ENCODE measurements at places on chromosomes 1 and 21.

DNA sequence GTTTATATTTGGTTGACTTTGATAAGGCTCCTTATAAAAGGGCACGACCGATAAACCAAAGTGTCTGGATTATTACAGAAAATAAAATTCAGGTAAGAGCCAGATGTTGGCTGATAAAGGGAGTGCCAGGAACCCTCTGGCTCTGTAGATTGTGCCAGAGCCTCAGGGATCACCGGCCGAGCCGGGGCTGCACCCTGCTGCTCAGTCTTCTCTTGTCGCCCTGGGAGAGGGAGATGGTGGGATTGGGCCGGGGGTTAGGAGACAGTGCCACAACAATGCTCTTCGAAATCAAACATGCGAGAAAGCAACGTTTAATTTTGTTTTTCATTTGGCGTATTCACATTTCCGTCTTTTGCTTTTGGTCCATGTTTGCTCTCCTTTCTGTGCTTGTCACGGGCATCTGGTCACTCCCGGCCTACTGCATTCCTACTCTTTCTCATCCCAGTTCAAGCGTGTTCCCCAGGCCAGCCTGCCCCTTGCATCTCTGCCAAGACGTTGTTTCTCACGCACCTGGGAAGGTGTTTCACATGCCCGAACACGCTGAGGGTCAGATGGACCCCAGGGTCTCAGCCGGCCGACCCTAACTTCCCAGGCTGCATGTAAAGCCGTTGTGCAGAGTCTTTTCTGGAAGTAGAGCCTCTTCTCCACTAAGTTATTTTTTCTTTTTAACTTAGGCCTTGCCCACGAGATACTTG lies 18.8 kb upstream of the C2CD2 start:
- DNase-seq, result no peak

- no peak for DNase-seq
Observed at GRCh38 chr1:15866721-15867201, 19.3 kb downstream of the SPEN start.

- DNase-seq, result no peak
Observed at GRCh38 chr1:240084337-240084736, 7.3 kb upstream of the FMN2 start.

DNA sequence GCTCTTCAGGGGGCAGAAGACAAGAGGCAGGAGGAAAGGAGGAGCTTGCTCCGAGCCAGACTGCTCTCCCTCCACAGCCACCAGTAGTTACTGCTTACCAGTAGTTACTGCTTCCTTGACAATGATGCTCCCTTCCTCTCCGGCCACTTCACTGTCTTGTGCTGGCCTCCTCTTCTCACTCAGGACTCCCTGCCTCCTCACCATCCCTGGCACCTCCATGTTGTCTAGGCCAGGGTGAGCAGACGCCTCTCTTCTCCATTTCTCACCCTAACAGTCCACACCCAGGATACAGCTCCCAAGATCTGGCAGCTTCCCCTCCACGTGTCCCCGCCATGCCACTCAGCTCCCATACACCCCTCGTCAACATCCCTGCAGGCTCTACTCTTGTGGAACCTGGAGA lies 82.4 kb upstream of the TLR5 start:
- DNase-seq, result no peak

GRCh38 chr1:186330758-186331157 lies 44.3 kb downstream of the TPR start:
- DNase-seq, result no peak

DNA sequence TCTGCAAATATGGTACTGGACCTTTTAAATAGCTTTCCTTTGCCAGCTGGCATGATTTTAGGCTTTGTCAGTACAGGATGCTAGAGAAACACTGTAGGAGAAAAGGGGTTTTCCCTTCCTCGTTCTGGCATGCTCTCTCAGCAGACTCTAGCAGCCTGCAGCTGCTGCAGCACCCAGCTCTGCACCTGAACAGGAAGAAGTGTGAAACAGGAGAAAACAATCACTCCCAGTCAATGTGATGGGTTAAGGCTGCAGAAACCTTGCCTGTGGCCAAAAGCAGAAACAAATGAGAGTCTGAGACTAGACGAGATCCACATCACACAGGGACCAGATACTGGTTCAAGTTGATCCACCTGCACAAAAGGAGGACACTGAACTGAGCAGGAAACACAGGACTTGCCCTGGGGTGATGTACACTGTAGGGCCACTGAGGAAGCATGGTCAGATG lies 21.2 kb downstream of the OVGP1 start:
- DNase-seq, result peak; percentile 30

DNA sequence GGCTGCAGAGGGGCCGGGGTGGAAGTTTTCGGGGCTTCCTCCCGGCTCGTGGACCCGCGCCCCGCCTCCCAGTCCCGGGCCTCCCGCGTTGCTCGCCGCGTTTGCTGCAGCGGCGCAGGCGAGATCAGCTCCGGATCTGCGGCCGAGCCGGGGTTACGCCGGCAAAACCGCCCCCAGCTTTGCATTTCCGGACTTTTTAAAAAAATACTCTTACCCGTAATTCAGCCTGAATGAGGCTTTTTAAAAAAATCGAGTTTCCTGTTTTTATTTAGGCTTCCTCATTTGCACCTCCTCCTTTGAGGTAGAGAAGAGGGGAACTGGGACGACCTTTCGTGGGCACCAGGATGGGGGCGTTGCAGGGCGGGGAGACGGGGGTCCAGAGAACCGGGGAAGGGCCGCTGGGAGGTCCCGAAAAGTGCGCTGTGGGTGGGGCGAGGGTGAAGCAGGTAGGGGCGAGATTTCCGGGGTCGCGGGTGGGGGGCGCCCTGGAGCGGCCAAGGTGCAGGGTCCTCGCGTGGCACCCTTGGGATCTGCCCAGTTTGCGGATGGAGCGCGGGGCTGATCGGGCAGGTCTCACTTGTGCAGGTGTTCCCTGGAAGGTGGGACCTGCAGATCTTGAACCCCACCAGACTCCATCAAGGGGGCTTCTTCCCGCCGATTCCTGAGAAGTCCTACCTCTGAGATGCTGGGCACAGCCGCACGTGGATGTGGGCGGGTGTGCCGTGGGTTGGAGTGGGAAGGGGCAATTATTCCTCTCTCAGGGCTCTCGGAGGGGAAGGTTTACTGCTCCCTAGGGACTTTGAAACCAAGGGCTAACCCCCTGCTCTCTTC lies 1.1 kb downstream of the PIK3CD start:
- peak; percentile 61 for DNase-seq

DNA sequence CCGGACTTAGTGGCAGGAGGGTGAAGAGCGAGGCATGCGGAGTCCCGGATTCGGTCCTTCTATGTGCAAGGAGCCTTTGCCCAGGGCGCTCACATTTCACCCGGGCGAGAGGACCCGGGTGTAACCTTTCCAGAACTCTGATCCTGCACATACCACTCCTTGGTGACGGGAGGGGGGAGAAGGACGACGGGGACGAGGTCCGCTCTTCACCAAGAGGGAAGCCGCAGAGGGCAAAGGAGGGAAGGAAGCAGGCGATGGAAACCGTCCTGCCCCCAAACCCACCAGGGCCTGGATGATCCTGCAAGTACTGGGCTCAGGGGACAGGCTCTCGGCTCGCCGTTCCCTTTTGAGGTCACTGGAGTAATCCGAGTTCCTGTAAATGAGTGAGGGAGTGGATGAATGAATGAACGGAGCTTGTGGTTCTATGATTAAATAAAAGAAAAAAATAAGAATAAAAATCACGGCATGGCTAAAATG lies 993 bp downstream of the SYPL2 start:
- DNase-seq, result no peak

DNA sequence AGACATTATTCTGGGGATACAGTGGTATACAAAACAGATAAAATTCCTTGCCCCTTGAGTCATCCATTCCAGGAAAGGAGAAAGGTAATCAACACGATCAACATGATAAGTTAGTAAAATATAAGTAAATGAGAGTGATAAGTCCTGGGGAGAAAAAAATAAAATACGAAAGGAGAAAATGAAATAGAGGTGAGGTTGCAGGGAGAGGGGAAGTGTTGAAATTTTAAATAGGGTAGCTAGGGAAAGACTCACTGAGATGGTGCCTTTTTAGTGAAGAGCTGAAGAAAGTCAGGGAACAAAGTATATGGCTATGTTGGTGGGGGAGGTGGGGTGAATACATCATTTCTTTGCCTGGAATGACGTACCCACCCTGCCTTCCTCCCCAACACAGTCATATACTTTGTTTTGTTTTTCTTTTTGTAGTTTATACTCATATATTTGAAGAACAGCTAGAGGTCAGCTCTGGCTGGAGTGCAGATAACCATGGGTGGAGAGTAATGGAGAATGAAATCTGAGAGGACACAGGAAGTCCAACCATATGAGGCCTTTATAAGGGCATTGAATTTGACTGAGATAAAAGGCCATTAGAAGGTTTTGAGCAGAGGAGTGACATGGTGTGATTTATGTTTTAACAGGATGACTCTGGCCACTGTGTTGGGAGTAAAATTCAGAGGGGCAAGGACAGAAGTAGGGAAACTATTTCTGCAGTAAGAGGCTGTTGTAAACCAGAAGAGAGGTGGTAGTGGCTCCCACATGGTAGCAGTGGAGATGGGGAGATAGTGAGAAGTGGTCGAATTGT lies 54.8 kb downstream of the OSBPL9 start:
- DNase-seq, result no peak

All from stimulated activated CD4-positive, alpha-beta T cell treated with anti-CD3 and anti-CD28 coated beads, Interleukin-2, amount 100 ng/mL, for 24 hours (primary cell).